HepG2 (cell line): ENCODE measurements at places on chromosomes 4 and X. TPM values are rescaled to one million over a fixed set of nuclear protein-coding genes. Genes with fewer than 3 reads are reported as not detected.

The PQBP1 gene
- 80.9 and 99.4 TPM in 2 replicates for total RNA-seq

The PDE5A gene
- 0.44 and 0.53 TPM in 2 replicates for total RNA-seq

The STPG2 gene
- 0.07 TPM in 1 of 2 replicates, not detected in the other for total RNA-seq

The SLC4A4 gene
- total RNA-seq, result not detected in 2 replicates

The SPANXC gene
- not detected in 2 replicates for total RNA-seq

The RGN gene
- 74.4 and 76.6 TPM in 2 replicates for total RNA-seq

The SPOCK3 gene
- not detected in 2 replicates for total RNA-seq

The ANOS1 gene
- not detected in 2 replicates for total RNA-seq

The CT83 gene
- total RNA-seq, result not detected in 2 replicates

The CLDN2 gene
- 1.1 and 1.5 TPM in 2 replicates for total RNA-seq

The MAGEB10 gene
- total RNA-seq, result not detected in 2 replicates

The BGN gene
- 0.18 TPM in 1 of 2 replicates, not detected in the other for total RNA-seq

The FIP1L1 gene
- total RNA-seq, result 58.8 and 69.4 TPM in 2 replicates

The TCEAL5 gene
- total RNA-seq, result not detected in 2 replicates

The FAM47E gene
- total RNA-seq, result 0.29 and 0.33 TPM in 2 replicates

The EGFL6 gene
- total RNA-seq, result not detected in 2 replicates

The ENPEP gene
- not detected in 2 replicates for total RNA-seq

The SCML2 gene
- 7.6 and 8.7 TPM in 2 replicates for total RNA-seq

The IL1RAPL2 gene
- not detected in 2 replicates for total RNA-seq

- no peak for DNase-seq
Measured at GRCh38 chrX:87706134-87706533, 188.5 kb downstream of the KLHL4 start.

- DNase-seq, result no peak
Measured at GRCh38 chr4:56961107-56961500, 16.3 kb downstream of the NOA1 start.

DNA sequence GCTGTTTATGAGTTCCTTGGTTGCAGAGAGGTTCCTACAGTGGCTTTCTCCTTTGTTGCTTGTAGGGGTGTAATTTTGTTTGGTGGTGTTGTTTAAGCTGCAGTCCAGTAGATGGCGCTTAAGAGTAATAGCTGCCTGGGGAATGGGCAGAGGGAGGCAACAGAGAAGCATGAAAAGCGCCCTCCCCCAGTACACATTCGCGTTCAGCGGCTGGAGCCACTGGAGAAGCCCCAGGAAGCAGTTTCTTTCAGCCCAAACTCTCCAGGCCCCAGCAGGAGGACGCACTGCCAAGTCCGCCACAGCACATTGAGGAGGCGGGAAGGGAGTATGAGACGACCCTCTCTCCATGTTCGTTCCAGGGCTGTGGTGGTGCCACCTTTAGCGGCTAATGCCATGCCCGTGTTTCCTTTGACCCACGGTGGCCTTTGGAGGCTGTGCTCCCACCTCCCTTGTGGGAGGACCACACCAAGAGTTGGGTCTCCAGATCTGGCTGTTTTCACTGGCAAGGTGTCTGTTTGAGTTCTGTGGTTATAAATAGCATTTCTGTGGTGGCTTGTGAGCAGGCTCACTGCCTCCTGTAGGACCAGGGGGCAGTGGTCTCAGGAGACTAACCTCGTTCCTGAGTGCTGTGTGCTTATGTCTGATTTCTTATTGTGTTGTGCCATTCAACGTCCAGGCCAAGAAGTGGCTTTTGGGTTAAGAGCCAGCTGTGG is 252.3 kb downstream of the ARHGAP10 start:
- DNase-seq, result peak; percentile 38

DNA sequence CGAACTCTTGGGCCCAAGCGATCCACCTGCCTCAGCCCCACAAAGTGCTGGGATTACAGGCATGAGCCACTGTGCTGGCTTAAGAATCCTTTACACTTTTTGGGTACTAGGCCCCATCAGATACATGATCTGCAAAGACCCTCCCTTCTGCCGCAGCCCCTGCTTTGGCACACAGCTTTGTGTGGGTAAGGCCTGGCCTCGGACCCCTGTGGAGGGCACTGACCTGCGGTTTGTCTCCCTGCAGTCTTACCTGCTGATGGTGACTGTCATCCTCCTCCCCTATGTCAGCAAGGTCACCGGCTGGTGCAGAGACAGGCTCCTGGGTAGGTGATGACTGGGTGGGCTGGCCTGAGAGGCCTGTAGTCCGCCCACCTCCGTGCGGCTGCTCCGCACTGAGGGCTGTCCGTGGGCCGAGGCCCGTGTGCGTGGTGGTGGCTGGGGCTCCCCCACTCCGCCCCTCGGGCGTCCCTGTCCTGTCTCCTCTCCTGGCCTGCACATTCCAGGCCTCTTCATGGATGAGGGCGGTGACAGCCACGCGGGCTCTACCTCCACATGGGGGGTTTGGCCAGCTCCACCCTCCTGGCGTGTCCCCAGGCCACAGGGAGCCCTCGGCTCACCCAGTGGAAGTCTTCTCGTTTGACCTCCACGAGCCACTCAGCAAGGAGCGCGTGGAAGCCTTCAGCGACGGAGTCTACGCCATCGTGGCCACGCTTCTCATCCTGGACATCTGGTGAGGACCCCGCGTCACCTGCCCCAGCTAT is 18.0 kb downstream of the DGKQ start:
- no peak for DNase-seq

GRCh38 chrX:40439625-40440532 is 140.9 kb upstream of the ATP6AP2 start:
- no peak for DNase-seq

- DNase-seq, result no peak
Measured at GRCh38 chrX:42131856-42132255, 208.5 kb upstream of the CASK start.

DNA sequence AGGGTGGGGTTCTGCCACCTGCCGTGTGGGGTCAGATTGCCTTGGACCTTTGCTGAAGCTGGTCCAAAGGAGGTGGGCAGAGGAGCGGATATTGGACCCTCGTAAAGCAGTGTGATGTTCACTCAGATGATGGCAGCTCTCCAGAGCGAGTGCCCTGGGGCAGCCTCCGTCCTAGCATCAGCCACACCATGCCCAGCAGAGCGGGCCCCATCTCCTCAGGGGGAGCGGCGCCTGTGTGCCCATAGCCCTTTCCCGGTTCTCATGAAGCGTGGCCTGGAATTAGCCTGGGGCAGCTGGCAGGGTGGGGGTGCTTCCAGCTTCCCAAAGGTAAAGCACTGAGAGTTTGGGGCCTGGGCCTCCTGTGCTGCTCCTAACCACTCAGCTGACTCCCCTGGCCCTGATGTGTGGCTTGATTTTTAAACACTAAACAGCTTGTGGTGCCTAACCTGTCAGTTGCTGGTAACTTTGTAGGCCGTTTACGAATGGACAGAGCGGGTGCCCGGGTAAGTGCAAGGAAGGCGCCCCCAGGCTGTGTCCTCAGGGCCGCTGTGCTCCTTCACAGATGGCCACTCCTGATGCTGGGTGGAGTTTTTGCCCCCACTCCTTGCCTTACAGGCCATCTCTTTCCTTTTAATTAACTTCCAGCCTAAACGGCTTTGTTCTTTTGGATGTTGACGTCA is 36.0 kb downstream of the NOP14 start:
- DNase-seq, result no peak

DNA sequence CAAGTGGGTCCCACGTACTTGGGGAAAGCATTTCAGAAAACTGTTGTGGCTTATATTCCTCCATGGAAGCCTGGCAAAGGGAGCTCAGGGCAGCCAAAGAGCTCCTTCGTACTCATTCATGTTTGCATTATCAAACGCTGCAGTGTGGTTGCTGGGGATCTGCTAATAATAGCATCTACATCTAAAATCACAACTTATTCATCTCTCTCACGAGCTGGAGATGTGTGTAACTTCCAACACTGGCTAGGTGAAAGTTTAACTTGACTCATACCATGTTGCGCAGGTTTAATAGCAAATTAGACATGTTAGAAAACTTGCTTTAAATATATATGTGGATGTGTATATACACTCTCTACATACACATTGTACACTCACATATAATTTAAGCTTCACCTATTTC is 415.1 kb downstream of the AFF2 start:
- DNase-seq, result no peak

DNA sequence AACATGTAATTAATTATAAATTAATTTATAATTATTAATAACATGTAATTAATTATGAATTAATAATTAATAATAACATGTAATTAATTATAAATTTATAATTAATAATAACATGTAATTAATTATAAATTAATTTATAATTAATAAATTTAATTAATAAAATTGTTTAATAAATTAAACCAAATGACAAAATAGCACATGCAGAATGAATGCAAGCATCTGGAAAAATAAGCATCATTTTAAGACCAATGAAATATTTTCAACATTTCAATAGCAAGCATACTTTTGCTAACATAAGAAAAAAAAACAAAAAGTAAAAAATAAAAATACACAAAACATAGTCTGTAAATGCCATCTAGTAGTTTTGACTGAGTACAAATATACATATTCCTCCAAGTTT is 21.8 kb downstream of the GYPE start:
- DNase-seq, result no peak

GRCh38 chr4:74618659-74619058 is 173.7 kb downstream of the AREG start:
- no peak for DNase-seq

GRCh38 chr4:25020236-25020635 is 10.5 kb downstream of the LGI2 start:
- no peak for DNase-seq

DNA sequence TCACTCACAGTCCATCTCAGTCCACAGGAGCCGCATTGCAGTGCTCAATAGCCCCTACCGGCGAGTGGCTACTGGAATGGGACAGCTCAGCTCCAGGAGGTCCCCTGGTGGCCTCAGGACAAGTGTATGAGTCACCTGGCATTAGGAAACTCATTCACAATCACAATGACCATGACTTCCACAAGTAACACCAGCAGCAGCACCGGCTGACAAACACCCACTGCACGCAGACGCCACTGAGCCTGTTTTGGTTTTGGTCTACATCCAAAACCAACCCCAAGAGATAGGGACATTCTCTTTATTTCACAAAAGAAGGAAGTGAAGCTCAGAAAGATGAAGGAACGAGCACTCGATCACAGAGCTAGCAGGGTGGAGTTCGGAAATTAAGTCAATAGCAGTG is 8.1 kb downstream of the JAKMIP1 start:
- DNase-seq, result peak; percentile 39

DNA sequence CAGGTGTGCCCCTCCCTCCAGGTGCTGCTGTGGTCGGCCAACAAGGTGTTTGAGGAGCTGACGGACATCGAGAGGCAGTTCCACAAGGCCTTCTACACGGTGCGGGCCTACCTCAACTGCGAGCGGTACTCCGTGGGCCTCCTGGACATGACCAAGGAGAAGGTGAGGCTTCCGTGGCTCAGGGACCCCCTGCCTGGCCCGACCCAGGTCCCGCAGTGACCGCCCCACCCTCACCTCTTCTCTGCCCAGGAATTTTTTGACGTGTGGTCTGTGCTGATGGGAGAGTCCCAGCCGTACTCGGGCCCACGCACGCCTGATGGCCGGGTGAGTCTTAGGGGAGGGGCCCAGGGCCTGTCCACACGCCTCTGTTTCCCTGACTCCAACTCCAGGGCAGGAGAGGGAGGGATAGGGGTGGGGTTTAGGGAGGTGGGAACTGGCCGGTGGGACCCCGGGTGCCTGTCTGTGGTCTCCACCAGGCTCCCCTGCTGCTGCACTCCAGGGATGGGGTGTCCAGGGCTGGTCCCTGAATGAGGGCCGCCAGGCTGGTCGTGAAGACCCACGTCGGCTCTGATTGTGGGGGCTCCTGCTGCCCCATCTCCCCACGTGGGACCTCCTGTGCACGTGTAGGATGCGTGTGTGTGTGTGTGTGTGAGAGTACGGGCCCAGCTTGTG is 20.1 kb downstream of the ATP5ME start:
- no peak for DNase-seq

DNA sequence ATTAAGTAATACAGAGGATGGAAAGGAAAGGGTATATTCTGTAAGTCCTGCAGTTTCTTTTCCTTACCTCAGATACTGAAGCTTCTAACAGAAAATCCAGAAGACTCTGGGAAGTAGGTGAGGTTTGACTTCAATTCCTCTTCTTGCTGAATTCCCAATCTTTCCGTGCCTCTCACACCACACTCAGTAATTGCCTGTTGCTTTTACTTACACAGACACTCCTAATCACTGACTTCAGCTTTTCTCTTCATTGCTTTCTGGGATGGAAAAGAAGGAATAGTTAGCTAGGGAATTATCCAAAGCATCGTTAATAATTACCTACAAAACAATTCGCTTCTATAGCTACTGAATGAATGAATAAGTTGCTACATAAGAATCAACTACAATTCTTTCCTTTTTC is 163.6 kb downstream of the FBXO8 start:
- no peak for DNase-seq

GRCh38 chrX:49272421-49272820 is 2.8 kb downstream of the PPP1R3F start:
- DNase-seq, result no peak

GRCh38 chrX:121146059-121146628 is 98.7 kb downstream of the GLUD2 start:
- no peak for DNase-seq
